ENCODE measurements at places on chromosomes 3 and 15.

DNA sequence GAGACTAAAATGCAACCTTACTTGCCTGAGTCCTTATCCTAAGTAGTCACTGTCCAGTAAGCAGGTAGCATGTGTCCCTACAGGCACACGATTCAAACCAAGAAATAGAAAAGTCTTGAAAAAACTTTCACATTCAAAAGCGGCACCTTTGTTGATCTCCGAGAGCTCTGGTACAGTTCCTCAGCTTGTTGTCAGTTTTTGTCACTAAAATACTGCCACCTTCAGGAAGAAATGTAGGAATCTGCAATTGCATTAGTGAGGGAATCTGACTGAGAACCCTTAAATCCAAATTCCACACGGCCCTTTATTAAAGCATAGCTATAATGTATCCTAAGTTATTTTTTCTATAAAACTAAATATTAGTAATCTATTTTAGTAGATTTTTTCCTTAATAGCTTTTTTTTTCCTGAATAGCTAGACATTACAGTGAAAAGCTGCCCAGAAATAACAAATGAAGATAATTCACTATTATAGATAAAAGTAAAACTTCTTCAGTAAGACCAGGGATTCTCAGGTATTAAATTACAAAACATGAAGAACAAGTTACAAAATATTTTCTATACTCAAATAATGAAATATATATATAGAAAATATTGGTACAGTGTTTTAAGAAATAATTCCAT lies 44.0 kb downstream of the CCDC54 start:
- no peak for DNase-seq

DNA sequence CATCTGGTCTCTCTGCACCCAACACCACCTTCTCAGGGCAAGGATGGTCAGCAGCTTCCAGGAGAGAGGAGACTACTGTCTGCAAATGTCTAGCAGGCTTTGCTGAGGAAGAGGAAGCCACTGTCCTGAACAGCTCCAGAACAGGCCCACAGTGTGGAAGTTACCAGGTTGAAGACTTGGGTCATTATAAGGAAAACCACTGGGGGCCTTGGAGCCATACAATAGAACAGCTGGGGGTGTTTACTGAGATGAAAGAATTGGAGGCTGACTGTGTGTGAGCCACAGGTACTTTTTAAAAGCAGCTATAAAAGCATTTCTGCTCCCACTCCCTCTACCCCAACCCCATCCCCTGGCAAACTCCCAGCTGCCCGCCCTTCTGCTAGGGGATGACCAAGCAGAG lies 24.2 kb downstream of the SRGAP3 start:
- no peak for DNase-seq

DNA sequence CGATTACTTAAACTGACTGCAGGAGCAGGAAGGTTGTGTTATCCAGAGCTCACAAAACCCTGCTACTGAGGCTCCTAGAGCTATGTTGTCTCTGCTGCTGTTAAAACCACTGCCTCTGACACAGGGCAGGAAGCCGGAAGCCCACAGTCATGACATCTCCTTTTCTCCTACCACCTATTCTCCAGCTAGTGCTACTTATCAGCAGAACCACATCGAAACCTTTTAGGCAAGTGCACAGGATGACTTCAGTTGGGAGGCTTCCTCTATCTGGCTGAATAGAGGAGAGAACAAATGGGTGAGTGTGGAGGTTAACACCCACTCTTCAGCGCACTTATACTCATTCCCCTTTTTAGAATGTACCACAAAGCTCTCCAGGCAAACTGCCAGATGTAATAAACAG lies 638.0 kb downstream of the OTOL1 start:
- no peak for DNase-seq

GRCh38 chr15:73748730-73749129 lies 4.4 kb downstream of the INSYN1 start:
- no peak for DNase-seq
